ENCODE measurements at places on chromosomes 7 and 10.

DNA sequence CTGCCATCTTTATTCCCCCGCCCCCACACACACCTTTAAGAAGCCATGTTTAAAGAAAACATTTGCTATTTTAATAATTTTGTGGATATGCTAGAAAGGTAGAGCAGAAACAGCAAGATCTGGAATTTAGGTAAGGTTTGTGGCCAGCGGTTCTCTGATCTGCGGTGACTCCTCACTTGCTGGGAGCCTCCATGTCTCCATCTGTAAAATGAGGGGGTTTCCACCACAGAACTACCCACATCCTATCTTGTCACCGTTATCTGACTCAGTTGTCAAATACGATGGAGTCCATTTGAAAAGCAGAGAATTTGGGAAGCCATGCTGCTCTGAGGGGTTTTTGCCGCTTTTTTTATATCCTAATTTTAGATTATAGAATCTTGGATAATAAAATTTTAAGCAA is 23.3 kb downstream of the MACC1 start:
- no peak for DNase-seq

DNA sequence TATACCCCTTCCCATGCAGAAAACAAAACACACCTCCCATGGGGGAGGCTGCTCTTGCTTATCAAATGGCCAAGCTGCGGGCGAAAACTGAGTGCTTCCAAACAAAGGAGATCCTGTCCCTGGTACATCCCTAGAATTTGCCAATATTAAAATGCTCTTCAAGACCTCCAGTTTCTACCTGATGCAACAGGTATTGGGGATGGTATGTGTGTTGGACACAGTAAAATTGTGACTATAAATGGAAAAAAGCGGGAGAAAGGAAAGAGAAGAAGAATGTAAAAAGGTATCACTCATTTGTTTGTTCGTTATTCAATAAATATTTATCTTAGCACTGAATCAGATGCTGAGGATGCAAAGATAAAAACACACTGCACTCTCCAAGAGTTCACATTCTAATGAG is 123.9 kb downstream of the KMT2E start:
- DNase-seq = no peak

DNA sequence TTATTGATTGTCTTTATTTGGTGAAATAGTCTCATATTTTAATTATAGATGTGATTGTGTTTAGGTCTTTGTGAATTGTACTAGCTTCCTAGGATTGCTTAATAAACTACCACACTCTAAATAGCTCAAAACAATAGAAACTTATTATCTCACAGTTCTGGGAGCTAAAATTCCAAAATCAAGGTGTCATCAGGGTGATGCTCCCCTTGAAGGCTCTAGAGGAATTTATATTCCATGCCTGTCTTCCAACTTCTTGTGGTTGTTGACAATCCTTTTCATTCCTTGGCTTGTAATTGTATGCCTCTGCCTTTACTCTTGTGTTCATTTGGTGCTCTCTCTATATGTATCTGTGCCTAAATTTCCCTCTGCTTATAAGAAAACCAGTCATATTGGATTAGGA is 155.3 kb upstream of the AKR1E2 start:
- no peak for DNase-seq

DNA sequence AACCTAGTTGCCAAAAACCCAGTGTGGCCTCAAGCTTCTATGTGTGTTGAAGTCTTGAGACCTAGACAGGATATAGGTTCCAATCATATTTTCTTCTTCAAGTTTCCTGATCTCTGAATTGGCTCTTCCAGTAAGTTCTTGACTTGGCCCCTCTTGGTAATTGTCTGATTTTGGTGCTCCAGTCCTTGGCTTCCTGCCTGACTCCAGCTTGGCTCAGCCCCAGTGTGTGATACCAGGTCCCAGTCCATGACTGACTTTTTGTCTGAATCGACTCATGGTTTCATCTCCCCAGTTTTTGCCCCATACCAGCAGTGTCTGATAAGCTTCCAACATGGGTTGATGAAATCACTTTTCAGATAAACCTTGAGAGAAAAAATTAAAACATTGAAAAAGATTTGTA is 72.3 kb downstream of the FAS start:
- peak; percentile 4 for DNase-seq

GRCh38 chr10:49564461-49565009 is 25.6 kb upstream of the ERCC6 start:
- no peak for DNase-seq

GRCh38 chr7:139743967-139744767 is 33.6 kb downstream of the HIPK2 start:
- no peak for DNase-seq

- no peak for DNase-seq
These were observed 1.2 kb downstream of the IGFBP1 start for GRCh38 chr7:45889367-45890067.

- DNase-seq = no peak
These were observed 294.9 kb downstream of the IPMK start for GRCh38 chr10:57972783-57973182.

GRCh38 chr7:77679608-77680007 is 16.7 kb upstream of the RSBN1L start:
- DNase-seq = no peak

DNA sequence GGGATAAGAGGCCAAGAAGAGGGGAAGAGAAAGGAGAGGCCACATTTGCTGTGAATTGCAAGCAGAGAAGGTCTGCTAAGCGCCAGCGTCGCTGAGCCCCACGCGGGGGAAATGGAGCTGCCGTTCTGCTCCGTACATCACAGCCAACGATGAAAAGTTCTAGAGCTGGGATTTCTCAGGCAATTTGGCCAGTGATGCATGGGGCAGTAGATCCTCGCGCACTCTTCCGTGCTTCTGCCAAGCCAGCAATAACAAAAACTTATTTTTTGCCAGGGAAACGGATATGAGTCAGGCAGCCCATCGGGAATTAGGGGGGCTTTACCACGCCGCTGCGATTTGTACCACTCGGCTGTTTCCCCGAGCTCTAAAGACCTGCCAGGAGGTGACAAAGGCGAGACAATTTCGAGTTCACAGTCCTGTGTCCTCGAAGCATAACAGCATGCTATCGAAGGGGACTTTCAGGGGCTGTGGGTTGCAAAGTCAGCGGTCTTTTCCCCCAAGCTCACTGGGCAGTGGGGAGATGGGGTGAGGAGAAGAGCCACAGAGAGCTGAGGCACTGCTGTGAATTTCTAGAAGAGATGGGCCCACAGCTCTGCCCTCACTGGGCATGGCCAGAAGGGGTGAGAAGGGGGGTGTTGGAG is 30.0 kb upstream of the SLF2 start:
- no peak for DNase-seq

- no peak for DNase-seq
These were observed 40.1 kb downstream of the PARP12 start for GRCh38 chr7:140022582-140023211.

GRCh38 chr10:36888925-36889573 is 236.3 kb upstream of the ANKRD30A start:
- DNase-seq = no peak

DNA sequence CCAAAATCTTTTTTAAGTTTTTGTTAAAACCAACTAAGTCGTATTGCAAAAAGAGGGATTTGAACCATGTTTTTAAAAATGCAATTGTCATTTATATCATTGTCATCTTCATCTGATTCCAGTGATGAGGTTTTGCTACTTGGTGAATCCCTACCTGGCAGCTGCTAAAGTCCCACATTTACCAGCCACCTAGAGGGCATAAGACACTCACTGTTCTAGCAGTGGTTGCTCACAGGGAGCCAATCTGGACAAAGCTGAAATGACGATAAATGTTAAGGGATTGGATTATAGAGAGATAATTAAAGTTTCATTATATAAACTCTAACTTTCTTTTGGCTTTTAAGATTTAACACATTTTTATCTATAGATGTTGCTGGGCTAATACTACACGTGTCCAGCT is 18.7 kb downstream of the KIFBP start:
- DNase-seq = no peak

DNA sequence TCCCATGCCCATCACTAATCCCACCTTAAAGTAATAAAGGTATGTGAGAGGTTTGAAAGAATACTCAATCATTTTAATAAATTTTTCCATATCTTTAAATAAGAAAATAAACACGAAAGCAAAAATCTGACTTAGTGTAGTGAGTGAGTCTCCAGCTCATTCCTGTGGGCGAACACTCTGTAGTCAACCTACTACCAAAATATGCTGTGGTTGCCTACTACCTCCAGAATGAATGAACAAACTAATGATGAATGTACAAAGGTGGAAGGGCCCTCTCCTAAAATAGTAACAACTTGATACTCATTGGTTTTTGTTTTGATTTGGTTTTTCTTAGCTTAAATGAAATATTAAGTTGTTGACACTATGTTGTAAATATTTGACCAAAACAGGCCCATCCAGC is 195.5 kb upstream of the HPS1 start:
- no peak for DNase-seq

DNA sequence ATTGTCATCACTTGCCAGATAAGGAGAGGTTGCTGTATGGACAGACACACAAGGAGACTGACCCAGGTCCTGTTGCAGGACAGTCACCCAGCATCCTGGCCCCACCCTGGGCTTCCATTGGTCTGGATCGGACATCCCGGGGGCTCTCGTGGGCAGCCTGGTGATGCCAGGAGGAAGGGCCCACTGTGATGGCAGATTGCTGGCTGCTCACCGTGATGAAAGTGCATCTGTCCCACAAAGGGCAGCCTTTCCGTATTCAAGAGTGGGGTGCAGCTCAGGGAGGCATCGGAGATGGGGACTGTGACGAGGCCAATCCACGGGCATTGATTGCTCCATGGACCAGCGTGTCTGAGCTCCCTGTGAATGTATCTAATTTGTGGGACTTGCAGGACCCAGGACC is 41.3 kb downstream of the PRKAG2 start:
- DNase-seq = no peak

- DNase-seq = no peak
These were observed 4.8 kb upstream of the AASS start for GRCh38 chr7:122148878-122149277.

DNA sequence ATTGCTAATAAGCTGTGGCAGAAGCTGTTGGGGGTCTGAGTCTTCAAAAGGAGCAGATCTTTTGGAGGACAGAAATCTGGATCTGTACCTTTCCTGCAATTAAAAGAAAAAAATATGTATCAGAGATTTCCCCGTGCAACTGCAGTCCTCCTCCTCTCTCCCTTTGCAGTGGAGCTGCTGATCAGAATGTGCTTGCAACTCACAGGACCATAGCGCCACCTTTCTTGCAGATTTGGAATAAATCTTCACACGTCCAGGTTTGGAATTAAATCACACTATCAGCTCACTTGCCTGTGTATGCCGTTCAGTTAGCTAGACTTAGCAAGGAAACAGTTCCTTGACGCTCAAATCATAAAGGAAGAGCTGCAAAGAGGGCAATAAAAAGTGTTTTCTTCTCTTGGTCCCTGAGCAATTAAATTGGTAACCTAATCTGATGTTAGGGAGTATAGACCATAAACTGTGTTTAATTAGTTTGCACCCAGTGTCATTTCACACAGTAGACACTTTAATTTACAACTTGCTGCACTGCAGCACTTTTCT is 77.4 kb downstream of the PON1 start:
- DNase-seq = no peak

GRCh38 chr10:17473228-17473950 is 19.0 kb upstream of the ST8SIA6 start:
- DNase-seq = no peak

DNA sequence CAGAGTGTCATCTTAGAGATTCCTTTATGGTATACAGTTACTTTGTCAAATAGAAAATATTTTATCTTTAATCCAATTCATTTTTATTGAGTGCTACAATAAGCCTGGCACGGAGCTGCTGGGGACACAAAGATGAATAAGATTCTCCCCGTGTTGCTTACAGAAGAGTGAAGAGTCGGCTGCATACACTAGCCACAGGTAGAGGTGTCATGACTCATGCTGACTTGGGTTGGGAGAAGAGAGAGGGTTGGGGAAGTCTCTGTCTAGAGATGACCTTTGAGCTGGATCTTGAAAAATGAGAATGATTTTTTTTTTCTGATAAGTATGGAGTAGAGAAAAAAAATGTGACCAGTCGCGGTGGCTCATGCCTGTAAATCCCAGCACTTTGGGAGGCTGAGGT is 289.9 kb upstream of the CELF2 start:
- DNase-seq = no peak

GRCh38 chr7:110675383-110676103 is 415.4 kb upstream of the LRRN3 start:
- no peak for DNase-seq

- DNase-seq = no peak
These were observed 227.7 kb downstream of the MAD1L1 start for GRCh38 chr7:2004841-2005725.

DNA sequence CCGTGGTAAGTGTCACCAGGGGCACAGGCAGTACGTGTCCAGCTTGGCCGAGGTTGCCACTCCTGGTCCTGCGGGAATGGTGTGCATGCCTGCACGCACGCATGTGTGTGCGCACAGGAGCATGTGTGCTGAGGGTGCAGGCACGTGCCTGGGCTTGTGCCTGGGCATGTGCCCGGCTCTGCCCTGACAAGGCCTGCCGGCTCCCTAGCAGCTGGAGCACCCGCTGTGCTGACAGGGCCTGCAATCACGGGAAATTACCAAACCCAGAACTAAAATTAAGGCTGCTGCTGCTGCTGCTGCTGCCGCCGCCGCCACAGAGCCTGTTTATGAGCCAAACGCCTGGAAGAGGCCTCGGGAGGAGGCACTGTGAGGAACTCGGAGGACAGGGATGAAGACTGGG is 28.7 kb downstream of the GHRHR start:
- no peak for DNase-seq

GRCh38 chr7:4713183-4713784 is 31.2 kb downstream of the FOXK1 start:
- DNase-seq = no peak

DNA sequence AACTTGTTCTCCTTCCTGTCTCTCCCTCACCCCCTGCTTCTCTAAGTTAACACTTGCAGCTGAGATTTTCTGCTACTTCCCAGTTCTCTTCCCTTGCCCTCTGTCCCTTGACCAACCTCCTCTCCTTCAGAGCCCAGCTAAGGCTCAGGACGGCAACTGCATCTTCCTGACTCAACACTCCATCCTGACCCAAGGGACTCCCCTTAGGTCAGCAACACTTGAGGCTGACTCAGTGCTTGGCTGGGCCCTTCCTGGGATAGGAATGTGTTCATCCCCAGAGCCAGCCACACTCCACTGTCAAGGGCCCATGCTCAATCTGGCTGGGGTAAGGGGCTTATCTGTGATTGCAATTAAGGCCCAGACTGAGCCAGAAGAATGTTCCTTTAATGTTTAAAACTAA is 3.4 kb downstream of the CALHM2 start:
- DNase-seq = no peak

DNA sequence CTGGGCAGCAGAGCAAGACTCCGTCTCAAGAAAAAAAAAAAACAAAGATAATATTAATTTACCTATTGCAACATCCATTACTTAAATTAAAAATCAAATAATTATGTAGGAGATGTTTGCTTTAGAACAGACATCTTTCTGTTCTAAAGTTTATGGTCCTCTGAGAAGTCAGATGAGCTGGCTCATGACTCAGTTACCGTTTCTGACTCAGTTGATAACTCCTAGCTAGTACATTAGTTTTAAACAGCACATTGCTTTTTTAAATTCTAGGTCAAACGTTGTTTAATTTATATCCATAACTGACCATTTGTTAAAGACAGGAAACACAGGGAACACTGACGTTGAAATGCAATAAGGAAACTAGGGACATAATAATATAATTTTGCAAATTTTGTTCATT is 162.7 kb downstream of the ETV1 start:
- DNase-seq = no peak

- DNase-seq = no peak
These were observed 8.5 kb downstream of the CALML5 start for GRCh38 chr10:5490698-5491464.
